HCT116 (cell line): ENCODE measurements at places on chromosomes 6 and 20. TPM values are rescaled to one million over a fixed set of nuclear protein-coding genes. Genes with fewer than 3 reads are reported as not detected.

DNA sequence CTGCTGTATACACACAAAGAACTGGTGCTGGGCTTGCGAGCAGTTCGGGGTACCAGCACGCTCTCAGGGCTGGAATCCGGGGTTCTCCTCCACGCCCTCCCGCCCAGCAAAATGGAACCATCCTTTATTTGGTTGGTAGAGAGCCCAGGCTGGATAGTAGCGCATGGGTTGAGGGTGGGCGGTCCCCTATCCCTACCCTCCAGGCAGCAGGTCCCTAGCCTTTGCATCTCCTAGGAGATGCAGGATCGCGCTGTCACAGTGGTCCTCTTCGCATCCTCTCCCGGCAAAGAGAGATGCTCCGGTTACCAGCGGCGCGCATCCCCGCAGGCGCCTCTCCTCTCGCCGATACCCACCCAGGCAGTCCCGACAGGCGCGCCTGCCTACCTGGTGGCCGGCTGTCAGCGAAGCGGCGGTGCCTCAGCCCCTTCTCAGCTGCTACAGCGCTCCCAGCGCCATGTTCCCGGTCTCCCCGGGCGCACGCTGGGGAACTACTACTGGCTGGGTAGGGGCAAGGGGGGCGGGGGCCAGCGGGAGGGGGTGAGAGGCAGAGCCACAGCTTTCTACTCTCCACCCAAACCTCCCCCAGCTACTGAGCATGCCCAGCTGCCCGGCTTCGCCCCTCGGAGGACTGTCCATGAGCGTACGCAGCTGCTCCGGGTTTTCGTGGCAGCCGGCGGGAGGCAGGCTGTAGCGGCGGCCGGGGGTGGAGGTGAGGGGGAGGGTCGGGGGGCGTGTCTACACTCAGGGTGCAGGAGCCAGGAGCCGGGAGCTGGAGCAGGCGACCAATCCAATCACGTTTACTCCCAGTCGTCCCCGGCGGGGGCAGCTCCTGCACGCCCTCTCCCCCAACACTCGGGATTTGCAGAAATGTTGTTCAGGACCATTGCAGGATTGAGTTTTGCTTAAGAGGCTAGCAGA is at the start of gene PAK5:
Gene PAK5 (minus strand): TSS at position 699 of the 918 bp plus-strand sequence. CDS start 194,748 bp downstream, outside the sequence.
- no peak within 1 kb of the TSS for H3K27ac ChIP-seq
- no peaks in the 10 kb centered on the region for H3K36me3 ChIP-seq
- DNase-seq = peak; percentile 1
- H3K4me3 ChIP-seq = no peak within 1 kb of the TSS

- H3K27me3 ChIP-seq = no peaks in the 10 kb centered on the region
- no peak overlapping the region for H3K27ac ChIP-seq
- H3K4me1 ChIP-seq = peaks cover 4% of the 10 kb centered on the region; the same call in 1 of the 2 replicates
- no peak for DNase-seq
- no peak overlapping the region for H3K4me3 ChIP-seq
Observed at GRCh38 chr6:168373389-168373788, 53.8 kb upstream of the DACT2 start.

- H3K4me3 ChIP-seq = no peak overlapping the region
- H3K4me1 ChIP-seq = no peaks in the 10 kb centered on the region
- no peak for DNase-seq
- H3K27me3 ChIP-seq = peaks cover 27% of the 10 kb centered on the region
- no peaks in the 10 kb centered on the region for H3K36me3 ChIP-seq
Observed at GRCh38 chr20:24465730-24466129, 3.7 kb upstream of the SYNDIG1 start.

DNA sequence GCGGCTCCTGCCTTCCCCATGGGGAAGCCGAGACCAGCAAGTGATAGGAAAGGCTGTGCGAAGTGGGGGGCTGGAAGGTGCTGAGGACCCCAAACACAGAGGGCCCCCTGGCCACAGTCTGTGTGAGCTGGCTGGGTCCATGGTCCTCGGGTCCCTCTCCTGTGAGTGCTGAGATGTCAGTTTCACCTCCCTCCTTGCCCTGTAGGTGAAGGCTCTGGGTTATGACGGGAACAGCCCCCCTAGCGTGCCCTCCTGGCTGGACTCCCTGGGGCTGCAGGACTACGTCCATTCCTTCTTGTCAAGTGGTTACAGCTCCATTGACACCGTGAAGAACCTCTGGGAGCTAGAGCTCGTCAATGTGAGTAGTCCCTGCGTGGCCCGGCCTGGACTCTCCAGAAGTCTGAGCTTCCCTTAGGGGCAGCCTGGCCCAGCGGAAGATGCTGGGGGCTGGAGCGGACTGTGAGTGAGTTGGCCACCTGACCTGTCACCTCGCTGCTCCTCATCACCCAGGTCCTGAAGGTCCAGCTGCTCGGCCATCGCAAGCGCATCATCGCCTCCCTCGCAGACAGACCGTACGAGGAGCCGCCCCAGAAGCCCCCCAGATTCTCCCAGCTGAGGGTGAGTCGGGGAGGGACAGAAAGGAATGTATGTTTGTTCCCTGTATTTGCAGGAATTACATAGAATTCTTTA is 61.7 kb downstream of the TCP11 start:
- peaks cover 2% of the 10 kb centered on the region; the same call in 1 of the 2 replicates for H3K36me3 ChIP-seq
- DNase-seq = no peak
- no peaks in the 10 kb centered on the region for H3K4me1 ChIP-seq
- no peaks in the 10 kb centered on the region for H3K27me3 ChIP-seq
- no peak overlapping the region for H3K4me3 ChIP-seq

DNA sequence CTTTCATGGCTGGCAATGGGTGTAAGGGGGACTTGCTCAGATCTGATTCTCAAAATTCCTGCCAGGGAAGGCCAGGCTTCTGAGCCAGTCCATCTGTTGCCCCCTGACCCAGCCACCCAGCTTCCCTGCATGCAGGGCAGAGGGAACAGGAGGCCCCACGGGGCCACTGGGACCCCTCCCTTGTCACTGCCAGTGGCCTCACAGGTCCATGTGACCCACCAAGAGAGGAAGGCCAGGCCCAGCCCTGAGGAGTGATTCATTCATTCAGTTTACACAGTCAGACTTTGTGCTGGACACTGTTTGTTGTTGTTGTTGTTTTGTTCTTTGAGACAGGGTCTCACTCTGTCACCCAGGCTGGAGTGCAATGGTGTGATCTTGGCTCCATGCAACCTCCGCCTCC is 39.5 kb downstream of the UBE2V1 start:
- H3K36me3 ChIP-seq = no peaks in the 10 kb centered on the region
- no peak overlapping the region for H3K27ac ChIP-seq
- H3K4me1 ChIP-seq = peaks cover 14% of the 10 kb centered on the region
- no peak overlapping the region for H3K4me3 ChIP-seq
- H3K27me3 ChIP-seq = no peaks in the 10 kb centered on the region

DNA sequence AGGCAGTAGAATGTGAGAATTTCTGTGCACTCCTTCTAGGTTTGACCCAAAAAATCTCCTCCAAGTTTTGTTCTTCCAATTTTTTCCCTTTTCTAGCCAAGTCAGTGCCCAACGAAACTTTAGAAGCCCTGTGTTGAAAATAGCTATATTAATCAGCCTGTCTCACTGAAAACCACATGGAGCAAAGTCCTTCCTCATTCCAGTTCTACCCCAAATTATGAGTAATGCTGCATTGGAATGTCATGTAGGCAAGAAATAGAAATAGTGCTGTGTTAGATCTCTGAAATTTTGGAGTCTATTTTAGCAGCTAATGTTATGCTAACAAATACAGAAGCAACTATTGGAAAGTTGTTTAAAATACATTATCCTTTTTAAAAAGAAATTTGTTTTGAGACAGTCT is 725.5 kb downstream of the TBC1D32 start:
- H3K4me1 ChIP-seq = peaks cover 5% of the 10 kb centered on the region
- no peaks in the 10 kb centered on the region for H3K36me3 ChIP-seq
- H3K27ac ChIP-seq = no peak overlapping the region
- H3K27me3 ChIP-seq = no peaks in the 10 kb centered on the region
- DNase-seq = no peak

DNA sequence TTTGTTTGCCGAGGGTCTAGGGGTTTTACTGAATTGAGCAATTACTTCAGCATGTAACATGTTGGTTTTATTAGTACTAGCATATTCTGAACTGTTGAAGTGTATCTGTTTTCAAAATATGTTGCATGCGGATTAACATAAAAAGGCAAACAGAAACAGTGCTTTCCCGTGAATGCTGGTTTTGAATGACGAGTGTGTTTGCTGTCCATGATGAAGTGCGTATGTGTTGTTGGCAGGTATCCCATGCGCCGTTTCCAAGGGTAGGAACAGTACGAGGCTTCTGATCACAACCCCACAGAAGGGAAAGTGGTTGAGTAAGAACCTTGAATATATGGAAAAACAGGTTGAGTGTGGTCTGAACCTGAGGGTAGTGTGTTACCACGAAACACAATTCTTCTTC is 232.9 kb downstream of the SAMD5 start:
- H3K27ac ChIP-seq = no peak overlapping the region
- H3K4me3 ChIP-seq = no peak overlapping the region
- DNase-seq = no peak
- H3K36me3 ChIP-seq = no peaks in the 10 kb centered on the region
- H3K27me3 ChIP-seq = no peaks in the 10 kb centered on the region

DNA sequence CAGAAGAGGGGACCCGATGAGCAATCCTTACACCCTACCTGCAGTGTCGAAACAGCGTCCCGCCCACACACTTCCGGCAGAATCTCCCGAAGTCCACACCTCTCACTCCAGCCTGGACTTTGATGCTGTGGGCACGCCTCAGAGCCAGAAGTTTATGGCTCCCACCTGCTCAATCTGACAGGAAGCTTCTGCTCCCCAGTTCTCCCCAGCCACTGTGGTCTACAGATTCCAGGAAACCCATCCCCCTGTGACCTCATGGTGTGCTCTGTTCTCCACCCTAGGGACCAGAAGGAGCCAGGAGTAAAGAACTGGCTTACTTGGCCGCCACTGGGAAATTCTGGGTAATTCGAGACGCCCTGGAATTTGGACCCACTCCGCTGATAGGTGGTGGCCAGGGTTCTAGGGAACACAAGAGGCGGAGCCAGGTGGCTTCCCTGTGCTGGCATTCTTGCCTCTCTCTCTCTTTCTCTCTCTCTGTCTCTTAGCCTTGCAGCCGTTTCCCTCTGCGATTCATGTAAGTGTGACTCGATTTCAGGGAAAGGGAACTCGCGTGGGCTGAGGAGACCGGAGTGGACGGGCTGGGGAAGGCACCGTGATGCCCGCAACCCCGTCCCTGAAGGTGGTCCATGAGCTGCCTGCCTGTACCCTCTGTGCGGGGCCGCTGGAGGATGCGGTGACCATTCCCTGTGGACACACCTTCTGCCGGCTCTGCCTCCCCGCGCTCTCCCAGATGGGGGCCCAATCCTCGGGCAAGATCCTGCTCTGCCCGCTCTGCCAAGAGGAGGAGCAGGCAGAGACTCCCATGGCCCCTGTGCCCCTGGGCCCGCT is at the start of gene TRIM15:
Gene TRIM15 (plus strand): TSS at position 457 of the 828 bp plus-strand sequence. CDS start 139 bp downstream, at position 596.
- H3K4me3 ChIP-seq = peak within 1 kb of the TSS; percentile 66
- no peaks in the 10 kb centered on the region for H3K36me3 ChIP-seq
- peak within 1 kb of the TSS; percentile 49 for H3K27ac ChIP-seq
- DNase-seq = peak; percentile 73
- H3K4me1 ChIP-seq = peaks cover 9% of the 10 kb centered on the region; the same call in 1 of the 2 replicates

DNA sequence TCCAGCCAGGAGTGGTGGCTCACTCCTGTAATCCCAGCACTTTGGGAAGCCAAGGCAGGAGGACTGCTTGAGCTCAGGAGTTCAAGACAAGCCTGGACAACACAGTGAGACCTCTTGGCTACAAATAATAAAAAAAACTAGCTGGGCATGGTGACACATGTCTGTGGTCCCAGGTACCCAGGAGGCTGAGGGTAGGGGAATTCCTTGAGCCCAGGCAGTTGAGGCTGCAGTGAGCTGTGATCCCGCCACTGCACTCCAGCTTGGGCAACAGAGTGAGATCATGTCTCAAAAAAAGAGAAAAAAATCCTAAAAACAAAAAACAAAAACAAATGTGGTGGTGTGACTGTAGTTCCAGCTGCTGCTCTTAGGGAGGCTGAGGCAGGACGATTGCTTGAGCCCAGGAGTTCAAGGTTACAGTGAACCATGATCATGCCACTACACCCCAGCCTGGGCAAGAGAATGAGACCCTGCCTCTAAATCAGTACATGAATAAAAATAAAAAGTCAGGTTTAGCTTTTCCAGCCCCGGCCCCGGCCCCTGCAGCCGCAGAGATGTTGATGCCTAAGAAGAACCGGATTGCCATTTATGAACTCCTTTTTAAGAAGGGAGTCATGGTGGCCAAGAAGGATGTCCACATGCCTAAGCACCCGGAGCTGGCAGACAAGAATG is 13.5 kb upstream of the SNRPC start:
- DNase-seq = no peak
- no peaks in the 10 kb centered on the region for H3K27me3 ChIP-seq
- H3K36me3 ChIP-seq = no peaks in the 10 kb centered on the region
- H3K27ac ChIP-seq = no peak overlapping the region
- H3K4me1 ChIP-seq = peaks cover 10% of the 10 kb centered on the region
- H3K4me3 ChIP-seq = no peak overlapping the region

DNA sequence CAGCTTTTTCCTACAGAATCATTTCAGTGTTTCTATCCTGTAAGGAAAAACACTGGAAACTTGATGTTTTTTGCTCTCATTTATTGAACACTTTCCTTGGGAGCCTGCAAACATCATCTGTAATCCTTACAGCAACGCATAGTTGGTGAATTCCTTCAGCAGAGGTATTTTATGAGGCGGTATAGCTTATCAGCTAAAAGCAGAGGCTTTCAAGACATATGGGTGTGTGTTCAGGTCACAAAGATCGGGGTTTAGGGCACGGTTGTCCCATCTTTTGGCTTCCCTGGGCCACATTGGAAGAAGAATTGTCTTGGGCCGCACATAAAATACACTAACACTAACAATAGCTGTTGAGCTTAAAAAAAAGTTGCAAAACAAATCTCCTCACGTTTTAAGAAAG is 185.0 kb downstream of the AIG1 start:
- H3K4me1 ChIP-seq = no peaks in the 10 kb centered on the region
- no peak overlapping the region for H3K4me3 ChIP-seq
- no peak for DNase-seq
- H3K27me3 ChIP-seq = no peaks in the 10 kb centered on the region

DNA sequence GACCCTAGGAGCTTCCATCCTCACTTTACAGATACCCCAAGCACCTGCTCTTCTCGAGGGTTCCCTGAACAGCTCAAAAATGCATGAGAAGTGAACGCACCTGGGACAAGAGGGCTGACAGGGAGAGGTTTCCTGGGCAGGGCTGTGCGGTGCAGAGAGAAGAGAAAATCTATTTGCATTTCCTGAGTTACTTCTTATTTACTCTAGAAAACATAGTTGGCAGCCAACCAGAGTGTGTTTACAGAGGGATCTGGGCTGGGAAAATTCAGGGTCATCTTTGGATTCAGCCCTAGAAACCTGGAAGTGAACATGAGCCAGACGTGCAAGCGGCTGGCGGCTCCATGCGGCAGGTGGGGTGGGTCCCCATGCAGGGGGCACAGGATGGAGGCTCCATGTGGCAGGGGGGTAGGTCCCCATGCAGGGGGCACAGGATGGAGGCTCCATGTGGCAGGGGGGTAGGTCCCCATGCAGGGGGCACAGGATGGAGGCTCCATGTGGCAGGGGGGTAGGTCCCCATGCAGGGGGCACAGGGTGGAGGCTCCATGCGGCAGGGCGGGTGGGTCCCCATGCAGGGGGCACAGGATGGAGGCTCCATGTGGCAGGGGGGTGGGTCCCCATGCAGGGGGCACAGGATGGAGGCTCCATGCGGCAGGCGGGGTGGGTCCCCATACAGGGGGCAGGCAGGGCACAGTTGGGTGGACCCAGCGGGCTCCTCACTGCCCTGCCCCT is 342.0 kb downstream of the TAF4 start:
- H3K27ac ChIP-seq = no peak overlapping the region
- no peak overlapping the region for H3K4me3 ChIP-seq
- no peaks in the 10 kb centered on the region for H3K4me1 ChIP-seq
- peaks cover 34% of the 10 kb centered on the region for H3K27me3 ChIP-seq

The CCN6 gene
- not detected for total RNA-seq

The GGTLC1 gene
- not detected for total RNA-seq

The OGFRL1 gene
- 10.3 TPM for total RNA-seq

The LAMA5 gene
- 321 TPM for total RNA-seq

The CRISP3 gene
- total RNA-seq = not detected

The KLHDC3 gene
- total RNA-seq = 67.2 TPM

The HLA-DQB1 gene
- 2.1 TPM for total RNA-seq

The PTCRA gene
- not detected for total RNA-seq

The CDSN gene
- total RNA-seq = 0.12 TPM

The KIF25 gene
- total RNA-seq = not detected
